ENCODE measurements at places on chromosomes 3 and 15.

- no peak for DNase-seq
These were observed 39.9 kb downstream of the MASP1 start for GRCh38 chr3:187251599-187251998.

GRCh38 chr3:61687206-61687605 lies 125.8 kb downstream of the PTPRG start:
- no peak for DNase-seq

DNA sequence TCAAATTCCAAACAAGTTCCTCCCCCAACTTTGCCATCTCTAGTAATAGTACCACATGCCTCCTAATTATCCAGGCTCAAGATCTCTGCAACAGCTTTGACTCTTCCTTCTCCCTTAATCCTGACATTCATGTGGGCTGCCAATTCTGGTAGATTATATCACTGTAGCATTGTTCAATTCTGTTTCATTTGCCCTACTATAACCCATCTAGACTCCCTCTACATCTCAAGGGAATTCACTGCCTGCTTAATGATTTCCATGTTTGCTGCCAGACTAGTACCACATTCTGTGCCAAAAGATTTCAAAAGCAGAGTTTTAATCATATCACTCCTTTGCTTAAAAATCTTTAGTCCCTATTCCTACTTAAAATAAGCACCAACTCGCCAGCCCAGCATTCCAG lies 34.6 kb upstream of the PPIB start:
- no peak for DNase-seq

DNA sequence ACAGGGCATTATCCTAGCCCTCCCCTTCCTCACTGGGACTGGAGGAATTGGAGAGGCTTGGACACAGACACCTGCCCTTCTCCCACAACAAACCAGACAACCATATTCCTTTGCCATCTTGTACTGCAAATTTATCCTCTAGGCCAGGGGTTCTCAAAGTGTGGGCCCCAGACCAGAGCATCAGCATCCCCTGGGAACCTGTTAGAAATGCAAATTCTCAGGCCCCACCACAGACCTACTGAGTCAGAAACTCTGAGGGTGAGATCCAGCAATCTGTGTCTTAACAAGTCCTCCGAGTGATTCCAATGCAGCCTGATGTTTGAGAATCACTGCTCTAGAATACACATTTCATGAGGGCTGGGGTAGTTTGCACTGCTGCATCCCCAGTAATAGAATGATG lies 115.4 kb downstream of the OXNAD1 start:
- no peak for DNase-seq

- DNase-seq: no peak
These were observed 363 bp downstream of the MAGI1 start for GRCh38 chr3:66038384-66038725.

- peak; percentile 8 for DNase-seq
These were observed 186.5 kb upstream of the GAP43 start for GRCh38 chr3:115436767-115437301.

DNA sequence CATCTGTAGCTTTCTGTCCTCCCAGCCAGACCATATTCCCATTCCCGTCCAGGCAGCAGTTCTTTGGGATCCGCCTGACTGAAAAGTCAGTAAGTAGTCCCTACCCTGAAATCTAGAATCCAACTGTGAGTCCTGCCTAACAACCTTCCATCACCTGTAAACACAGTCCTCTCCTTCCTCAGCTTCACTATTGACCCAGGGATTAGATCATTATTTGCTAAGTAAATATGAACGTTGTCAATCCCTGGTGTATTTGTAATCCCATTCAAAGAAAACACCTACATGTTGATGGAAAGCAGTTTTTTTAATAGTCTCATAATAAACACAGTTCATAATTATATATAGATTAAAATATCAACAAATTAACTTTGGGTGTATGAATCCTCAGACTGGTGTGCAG lies 732 bp downstream of the SAXO2 start:
- no peak for DNase-seq

DNA sequence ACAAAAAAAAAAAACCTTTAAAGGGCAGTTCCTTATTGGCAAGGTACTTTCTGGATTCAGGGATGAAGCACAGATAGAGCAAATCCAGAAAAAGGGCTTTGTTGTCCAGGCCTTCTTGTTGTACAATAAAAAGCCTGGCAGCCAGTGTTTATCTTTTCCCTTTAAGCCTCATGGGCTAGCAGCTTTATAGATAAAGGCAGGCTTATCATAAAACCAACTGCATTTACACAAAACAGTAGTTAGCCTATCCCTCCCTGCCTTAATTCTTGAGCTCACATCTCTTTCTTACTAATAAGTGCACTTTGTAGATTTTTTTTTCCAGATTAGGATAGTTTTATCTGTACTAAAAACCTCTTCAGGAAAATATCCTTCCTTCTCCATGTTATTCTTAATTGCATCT lies 662.8 kb upstream of the CCDC54 start:
- no peak for DNase-seq

- peak; percentile 97 for DNase-seq
These were observed 91.6 kb upstream of the CBLB start for GRCh38 chr3:105960381-105960780.

DNA sequence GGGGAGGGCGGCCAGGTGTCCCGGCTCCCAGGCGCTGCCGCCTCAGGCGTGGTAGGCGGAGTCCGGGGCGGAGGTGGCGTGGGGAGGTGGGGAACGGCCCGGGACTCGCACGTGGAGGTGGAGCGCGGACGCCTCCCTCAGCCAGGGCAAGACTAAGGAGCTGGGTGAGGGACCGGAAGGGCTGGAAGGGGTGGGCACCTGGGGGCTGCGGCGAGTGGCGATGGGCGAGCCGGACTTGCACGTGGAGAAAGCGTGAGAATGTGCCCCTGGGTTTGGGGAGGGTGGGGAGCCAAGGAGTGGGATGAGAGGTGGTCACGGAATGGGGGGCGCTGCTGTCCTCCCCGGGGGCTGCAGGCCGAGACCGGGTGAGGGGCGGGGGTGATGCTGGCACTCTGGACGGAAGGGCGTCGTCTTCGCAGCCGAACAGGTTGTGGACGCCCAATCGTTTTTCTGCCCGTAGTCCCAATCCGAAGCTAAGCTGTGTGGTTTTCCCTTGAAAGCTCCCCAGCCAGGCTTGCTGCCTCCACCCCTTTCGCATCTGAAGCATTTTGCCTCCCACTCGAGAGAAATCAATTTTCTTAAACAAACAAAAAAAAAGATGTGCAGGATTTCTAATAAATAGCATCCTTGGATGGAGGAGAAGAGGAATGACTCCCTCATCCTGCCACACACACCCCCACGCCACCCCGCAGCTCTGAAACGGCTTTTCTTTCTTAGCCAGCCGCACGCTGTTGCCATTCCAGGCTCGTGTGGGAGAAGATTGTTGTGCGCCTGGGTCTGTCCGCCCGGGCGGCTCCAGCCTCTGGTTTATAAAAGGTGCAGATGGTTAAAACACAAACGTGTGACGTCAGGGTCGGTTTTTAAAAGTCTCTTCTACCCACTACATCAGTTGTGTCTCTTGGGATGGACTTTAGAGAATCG lies 62.5 kb upstream of the ANKRD28 start:
- peak; percentile 93 for DNase-seq

- DNase-seq: peak; percentile 65
These were observed 3.9 kb upstream of the FURIN start for GRCh38 chr15:90864507-90864906.

DNA sequence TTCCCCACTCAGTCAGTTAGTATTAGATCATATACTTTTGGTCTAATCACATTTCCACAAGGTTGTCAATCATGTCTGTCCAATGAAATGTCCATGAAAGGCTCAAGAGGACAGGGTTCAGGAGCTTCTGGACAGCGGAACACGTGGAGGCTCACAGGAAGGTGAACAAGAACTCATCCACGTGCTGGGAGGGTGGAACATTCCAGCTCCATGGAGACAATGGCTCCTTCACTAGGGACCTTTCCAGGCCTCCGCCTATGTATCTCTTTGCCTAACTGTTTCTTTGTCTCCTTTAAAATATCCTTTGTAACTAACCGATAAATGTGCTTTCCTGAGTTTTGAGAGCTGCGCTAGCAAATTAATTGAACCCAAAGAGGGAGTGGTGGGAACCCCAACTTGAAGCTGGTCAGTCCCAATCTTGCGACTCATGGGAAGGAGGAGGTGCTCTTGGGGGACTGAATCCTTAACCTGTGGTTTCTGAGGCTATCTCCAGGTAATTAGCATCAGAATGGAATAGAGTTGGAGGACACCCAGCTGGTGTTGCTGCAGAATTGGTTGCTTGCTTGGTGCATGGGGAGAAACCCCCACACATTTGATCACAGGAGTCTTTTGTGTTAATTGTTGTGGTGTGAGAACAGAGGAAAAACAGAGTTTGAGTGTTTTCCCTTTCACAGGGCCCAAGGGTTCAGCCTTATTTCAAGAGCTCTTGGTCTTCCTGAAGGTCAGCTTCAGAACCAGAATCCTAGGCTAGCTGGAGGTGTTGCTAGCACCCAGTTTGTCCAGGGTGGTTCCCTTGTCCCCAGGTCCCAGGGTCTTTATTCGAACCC lies 3.0 kb upstream of the TKT start:
- no peak for DNase-seq

GRCh38 chr3:83002869-83003445 lies 1241.5 kb upstream of the GBE1 start:
- no peak for DNase-seq

- DNase-seq: no peak
These were observed 64.3 kb downstream of the FBN1 start for GRCh38 chr15:48581219-48581618.

- no peak for DNase-seq
These were observed 47.6 kb upstream of the ST8SIA2 start for GRCh38 chr15:92346063-92346462.

DNA sequence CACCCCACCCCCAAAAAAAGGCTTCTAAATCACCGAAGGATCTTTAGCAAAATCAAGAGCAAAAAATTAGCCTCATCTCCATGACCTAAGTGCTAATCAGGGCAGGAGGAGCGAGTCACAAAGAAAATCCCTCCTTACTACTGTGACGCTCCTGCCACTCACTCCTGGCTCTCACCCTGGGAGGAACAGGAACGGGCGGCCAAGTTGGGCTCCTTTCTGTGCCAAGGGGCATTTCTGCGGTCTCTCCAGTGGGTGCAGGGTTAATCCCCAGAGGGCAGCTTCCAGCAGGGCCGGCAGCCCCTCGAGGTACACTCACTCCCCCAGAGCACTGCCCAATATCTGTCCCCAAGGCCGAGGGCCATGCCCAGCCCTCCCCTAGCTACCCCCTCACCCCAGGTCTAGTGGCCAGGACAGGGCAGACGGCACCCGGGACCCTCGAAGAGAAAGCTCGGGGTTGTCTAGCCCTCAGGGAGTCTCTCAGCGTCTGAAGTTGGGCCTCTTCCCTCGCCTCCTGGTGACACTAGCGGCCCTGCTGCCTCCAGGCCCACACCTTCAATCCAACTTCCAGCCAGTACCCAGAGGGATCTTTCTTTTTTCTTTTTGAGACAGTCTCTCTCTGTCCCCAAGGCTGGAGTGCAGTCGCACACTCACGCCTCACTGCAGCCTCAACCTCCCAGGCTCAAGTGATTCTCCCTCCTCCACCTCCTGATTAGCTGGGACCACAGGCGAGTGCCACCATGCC lies 706 bp downstream of the CAV3 start:
- no peak for DNase-seq

DNA sequence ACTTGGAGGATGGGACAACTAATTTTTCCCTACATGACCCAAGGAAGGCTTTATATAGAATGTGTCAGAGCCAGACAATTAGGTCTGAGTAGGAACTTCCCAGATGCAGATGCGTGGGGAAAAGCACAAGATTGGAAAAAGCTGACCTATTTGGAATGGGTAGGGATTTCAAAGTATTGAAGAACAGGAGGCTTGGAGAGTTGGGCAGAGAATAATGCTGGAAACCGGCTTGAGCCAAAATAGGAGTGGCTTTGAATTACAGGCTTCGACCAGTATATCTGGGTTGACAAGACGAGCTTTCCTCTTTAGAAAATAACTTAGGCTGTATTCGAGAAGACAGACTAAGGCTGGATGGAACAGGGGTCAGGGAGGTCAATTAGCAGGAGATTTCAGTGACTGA lies 181.1 kb downstream of the GBE1 start:
- DNase-seq: no peak

- no peak for DNase-seq
These were observed 76.2 kb downstream of the DCUN1D1 start for GRCh38 chr3:182904164-182904563.

DNA sequence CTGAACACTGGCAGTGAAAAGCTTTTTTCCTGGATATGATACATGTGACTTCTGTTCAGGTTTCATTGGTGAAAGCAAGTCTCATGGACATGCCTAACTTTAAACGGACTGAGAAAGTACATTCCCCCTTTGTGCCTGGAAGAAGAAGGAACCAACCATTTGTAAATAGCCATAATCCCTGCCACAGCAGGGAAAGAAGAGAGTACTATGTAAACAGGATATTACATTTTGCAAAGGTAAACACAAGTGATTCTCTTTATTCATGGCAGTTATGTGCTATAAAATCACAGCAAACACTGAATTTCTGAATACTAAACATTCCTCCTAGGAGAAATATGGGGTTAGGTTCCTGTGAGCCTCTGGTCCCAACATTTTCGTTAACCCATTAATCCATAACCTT lies 46.8 kb downstream of the PRICKLE2 start:
- DNase-seq: no peak

DNA sequence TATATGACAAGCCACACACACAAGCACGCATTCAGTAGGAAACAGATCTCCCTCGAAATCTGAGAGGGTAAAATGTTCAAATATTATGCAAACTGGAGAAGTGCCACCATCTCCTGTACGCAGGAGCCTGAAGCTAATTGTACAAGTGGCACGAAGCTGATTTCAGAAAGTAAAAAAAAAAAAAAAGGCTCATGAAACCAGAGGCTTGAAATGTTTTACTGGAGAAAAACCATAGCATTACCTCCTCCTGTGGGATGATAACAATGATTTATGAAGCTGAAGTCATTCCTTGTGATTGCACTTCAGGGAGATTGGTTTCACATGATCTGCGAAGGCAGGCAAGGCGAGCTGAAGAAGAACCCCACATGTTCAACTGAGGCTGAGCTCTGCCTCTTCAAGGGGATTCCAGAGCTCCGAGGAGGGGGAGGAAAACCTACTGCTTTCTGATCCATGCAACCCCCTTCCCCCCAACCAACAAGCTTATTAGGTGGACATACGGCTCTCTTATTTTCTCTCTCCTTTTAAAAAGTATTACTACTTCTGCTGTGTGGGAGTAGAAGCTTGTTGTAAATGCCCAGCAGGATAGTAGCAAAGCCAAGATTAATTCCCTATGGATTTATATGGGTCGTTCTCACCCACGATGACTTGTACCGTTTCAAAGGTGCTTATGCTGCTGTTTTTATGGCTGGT lies 101.1 kb downstream of the GREM1 start:
- peak; percentile 97 for DNase-seq

GRCh38 chr3:191328383-191328961 lies 722 bp upstream of the CCDC50 start:
- DNase-seq: no peak

DNA sequence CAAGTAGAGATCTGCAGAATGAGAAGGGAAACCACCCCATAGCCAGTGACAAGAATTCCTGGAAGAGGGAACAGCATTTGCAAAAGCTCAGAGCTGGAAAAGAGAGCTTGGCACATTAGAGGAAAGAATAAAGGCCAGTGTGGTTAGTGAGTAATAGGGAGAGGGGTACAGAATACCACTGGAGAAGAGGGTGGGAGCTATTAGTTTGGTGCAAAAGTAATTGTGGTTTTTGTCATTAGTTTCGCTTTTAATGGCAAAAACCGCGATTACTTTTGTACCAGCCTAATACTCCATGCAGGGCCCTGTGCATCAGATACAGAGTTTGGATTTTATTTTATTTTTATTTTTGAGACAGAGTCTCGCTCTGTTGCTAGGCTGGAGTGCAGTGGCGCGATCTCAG lies 9.8 kb downstream of the SLC24A1 start:
- DNase-seq: no peak
